ENCODE measurements at places on chromosomes 1 and 21.

DNA sequence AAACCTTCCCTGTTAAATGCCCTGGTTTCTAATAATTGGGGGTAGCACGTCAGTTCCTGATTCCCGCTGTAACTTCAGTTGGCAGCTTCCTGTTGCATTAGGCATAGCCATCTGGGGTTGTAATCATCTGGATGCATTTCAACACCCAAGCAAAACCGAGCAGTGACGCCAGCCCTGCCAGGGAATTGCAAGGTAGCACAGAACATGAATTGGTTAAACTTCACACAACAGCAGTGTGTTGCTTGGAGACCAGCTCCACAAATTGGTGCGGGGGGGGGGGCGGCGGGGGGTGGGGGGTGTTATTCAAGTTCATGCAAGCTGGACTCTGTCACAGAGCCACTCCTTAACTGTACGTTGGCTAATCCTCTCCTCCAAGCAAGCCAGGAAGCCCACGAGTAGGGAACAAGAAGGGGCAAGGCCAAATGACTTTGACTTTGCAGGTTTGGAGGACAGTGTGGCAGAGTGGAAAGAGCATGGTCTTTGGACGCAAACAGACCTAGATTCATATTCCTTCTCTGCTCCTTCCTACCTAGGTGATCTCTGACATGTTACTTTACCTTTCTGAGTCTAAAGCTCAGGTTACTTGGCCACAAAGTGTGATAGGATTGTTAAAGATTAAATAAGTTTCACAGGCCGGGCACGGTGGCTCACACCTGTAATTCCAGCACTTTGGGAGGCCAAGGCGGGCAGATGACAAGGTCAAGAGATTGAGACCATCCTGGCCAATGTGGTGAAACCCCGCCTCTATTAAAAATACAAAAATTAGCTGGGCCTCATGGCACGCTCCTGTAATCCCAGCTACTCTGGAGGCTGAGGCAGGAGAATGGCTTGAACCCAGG is 4.7 kb downstream of the LAX1 start:
- no peak for DNase-seq

GRCh38 chr1:114149211-114149610 is 4.5 kb downstream of the SYT6 start:
- DNase-seq: no peak

DNA sequence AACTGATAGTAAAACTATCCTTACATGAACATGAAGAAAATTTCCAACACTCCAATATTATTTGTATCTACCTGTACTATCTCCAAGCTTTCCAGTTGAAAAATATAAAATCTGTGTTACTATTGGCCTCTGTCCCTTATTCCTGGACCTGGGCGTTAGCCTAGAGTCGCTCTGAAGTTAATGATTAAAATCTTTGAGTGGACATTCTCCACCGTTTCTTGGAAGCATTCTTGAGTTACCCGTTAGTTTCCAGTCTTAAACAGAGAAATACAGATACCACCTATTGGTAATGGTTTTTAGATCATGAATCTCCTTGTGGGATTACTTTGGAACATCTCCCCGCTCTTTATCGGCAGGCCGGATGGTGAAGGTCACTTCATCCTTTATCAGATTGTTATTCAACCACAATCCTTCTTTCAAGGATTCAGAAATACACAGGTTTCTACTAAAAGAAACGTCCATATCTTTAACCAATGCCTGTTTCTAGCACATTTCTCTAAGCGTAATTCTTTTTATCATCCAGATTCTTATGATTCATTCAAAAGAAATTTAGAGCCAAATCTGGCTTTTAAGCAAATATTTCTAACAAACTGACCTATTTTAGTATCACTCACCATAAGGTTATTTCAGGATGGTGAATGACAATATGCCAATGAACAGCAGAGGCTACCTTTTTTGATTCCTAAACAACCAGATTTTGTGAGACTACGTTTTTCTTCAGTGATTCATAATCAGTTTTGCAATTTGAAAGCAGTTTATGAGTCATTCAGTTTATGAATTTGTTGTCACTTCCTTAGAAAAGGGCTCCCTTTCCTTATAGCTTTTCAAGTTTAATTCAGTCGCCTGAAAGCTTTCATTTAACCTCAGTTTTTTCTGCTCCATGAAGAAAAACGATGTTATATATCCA is 70.2 kb upstream of the ERRFI1 start:
- DNase-seq: no peak

- DNase-seq: no peak
Observed at GRCh38 chr21:44019568-44019958, 7.5 kb downstream of the TRAPPC10 start.

DNA sequence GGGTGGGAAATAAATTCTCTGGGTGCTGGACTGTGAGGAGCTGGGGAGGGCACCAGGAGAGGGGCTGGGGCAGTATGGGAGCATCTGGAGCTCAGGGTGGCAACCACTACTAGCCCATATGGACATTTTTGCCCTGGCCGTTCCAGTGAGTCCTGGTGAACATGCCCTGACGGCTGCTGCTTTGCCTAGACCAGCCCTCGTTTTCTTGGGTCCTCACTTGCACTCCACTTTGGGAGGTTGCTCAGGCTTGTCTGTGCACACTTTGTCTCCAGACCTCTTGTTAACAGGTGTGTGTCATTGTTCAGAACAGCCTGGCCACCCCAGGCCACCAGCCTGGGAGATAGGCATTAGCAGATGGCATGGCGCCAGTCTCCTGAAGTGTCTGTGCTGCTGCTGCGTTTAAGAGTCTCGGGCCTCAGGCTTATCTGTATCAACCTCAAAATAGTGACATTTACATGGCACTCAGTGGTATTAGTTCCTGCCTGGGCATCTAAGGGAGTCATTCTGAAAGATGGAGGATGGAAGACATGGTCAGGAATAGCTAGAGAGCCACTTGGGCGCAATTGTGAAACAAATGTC is 190.5 kb downstream of the PTPRU start:
- DNase-seq: no peak

DNA sequence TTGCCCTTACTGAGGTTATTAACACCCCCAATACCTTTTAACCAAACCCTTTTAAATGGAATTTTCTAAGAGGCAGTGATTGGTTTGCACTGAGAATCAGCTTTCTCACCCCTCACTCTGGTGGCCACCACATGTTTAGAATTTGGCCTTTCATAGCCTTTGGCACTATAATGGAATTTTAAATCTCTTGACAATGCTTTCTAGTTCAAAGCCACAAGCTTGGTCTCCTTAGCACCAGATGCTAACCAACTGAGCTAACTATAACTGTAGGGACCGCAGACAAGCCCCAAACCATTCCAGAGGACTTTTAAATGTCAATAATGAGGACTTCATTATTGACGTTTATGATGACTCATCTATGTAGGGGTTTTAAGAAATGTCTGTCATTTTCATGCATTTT is 238.7 kb upstream of the SNX7 start:
- DNase-seq: no peak

- no peak for DNase-seq
Observed at GRCh38 chr1:45995298-45995697, 137.1 kb downstream of the PIK3R3 start.

DNA sequence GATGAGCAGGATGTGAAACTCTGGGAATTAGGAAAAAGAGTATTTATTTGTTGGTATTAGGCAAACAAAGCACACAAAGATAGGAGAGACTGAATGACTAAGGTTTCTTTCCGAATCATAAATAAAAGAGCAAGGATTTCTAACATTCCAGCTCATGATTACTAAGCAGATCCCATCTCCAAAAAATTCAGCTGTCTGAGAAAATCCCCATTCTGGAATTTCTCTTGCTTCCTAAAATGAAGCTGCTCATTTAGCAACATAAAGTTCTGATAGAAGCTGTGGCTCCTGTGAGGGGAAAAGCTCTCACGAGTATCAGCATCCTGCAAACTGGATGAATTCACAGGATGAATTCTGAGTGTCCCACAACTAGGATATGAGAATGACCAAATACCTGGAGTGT is 6.7 kb upstream of the SH2D5 start:
- no peak for DNase-seq

DNA sequence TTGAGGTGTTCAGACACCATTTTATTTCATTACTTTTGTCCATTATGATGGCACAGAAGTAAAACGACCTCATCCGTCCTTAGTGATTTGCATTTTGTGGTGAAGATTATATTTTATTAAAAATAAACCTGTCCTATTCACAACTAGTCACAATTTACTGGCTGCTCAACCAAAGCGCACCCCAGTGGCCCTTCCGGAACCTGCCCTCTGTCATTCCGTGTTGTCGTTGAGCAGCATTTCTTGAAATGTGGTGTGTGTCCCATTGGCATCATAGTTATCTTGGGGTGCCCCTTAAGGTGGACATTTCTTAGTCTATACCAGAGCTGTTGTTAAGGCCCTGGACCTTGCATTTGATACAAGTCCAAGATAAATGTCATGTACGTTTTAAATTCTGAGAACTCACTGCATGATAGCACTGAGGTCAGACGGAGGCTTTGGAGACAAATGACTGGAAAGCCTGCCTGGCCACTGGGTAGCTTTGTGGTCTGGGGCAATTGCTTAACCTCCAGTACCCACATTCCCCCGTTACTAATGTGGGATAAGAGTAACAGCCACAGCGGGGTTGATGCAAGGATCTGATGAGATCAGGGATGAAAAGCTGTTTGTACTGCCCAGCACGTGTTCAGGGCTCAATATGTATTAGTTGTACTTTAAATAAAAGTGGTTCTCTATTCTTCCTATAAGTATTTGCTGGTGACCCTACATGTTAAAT is 36.2 kb downstream of the BACH1 start:
- DNase-seq: no peak

DNA sequence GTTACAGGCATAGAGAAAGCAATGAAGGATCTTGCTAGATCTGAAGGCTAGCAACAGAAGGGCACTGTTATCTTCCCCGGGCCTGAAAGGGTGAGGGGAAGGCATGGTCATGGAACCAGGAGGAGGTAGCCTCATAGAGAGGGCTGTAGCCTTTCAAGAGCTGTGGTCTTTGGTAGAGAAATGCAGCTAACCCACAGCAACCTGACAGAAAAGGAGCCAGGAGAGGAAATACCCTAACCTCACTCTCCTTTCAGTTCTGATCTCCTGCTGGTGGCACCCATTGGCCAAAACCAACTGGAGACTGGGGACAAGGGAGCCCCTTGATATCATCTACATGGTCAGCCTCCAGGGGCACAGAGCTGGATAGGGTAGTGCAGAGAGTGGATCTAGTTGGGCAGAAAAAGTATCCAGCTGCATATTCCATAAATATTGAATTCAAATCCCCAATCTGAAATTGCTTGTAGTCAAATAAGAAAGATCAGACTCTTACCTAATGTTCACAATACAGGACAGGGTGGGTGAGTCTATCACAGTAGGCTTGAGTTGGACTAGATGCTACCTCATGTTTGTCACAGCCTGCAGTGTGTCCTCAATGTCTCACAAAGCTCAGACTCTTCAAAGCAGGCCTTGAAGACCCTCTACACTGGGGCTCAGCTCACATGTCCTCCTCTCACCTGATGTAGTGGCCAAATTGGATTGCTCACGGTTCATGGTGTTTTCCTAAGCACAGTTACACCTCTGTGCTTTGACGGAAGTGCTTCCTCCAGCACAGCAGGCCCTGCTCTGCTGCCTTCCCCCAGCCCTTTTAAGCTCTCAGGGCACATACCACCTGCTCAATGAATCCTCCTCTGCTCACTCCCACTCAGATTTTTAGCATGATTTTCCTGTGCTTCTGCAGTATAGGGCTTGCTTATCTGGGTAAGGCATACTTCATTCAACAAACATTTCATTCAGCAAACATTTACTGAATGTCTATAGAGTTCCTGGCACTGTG is 74.1 kb upstream of the JUN start:
- no peak for DNase-seq

DNA sequence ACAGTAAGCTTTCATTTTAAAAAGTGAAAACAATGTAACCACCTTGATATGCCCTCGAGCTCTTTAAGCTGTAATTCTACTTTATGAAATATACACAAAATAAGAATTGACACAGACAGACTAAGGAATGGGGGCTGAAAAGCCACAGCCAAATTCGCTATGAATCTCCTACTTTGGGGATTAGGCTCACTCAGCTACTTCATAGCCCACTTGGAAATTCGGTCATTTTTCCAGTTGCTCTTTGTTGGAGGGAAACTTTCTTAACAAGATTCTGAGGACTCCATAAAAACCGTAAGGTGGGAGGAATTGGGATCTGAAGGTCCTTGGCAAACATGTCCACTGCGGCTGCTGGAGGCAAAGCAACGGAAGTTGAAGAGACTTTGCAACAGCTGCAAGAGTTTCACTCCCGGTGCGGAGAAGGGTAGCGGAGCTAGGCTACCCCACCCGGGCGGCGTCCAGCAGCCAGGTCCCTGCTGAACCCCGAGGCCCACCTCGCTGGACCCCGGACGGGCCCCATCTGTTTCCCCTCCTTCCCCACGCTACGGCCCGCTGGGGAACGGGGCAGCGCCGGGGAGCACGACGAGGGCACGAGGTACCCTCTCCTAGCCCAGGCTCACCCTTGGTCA is 634 bp downstream of the MYCBP start:
- DNase-seq: no peak

- DNase-seq: no peak
Observed at GRCh38 chr1:111290104-111290503, 547 bp upstream of the CHIA start.

DNA sequence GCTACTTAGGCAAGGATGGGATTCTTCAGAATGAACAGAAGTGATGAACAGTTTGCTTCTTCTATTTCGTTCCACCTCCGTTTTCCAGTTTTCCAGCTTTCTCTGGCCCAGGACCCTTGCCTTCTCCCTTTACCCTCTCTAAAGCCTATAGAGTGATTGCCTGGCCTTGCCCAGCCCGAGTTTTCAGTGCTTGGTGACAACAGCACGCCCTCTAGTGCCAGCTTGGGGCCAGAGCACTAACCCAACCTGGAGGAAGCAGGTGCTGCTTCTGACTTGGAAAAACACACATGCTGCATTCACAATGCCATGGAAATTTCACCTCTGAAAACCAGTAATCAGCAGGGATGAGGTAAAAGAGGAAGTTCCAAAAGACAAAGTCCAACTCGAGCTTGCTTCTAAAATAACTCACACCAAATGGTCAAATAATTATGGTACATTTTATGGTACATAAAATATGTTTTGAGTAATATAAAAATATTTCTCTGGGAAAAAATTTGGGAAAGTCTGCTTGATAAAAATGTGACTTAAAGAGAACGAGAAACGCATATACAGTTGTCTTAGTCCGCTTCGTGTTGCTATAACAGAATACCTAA is 26.1 kb downstream of the UBE2T start:
- no peak for DNase-seq

DNA sequence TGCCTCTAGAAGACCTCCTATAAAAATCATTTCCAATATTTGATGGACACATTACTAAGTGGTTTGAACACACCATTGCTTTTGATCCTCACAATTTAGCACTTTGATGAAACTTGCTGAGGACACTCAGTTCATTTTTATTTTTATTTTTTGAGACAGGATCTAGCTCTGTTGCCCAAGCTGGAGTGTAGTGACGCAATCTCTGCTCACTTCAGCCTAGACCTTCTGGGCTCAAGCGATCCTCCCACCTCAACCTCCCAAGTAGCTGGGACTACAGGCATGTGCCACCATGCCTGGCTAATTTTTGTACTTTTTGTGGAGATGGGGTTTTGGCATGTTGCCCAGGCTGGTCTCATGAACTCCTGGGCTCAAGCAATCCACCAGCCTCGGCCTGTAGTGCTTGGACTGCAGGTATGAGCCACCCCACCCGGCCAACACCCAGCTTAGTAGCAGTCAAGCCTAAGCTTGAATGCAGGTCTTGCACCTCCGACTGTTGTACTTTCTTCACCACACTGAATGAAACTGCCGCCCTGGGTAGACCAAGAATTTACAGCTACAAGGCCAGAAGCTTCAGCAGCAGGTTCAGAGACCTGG is 24.8 kb upstream of the ATP2B4 start:
- no peak for DNase-seq
